Tracheal epithelial cell (primary cell): ENCODE measurements at places on chromosomes 2 and 18. TPM values are rescaled to one million over a fixed set of nuclear protein-coding genes. Genes with fewer than 3 reads are reported as not detected.

CYBRD1 gene
- 27.7 TPM in 2 replicates for total RNA-seq

INHA gene
- 0.48 TPM in 1 of 2 replicates, not detected in the other for total RNA-seq

EPHA4 gene
- total RNA-seq, result 3.6 and 5.8 TPM in 2 replicates

HOXD13 gene
- total RNA-seq, result not detected in 2 replicates

TMEM200C gene
- total RNA-seq, result under 0.01 TPM in 1 of 2 replicates, not detected in the other

PIK3C3 gene
- total RNA-seq, result 28.3 and 54.0 TPM in 2 replicates

DAPL1 gene
- total RNA-seq, result 0.24 TPM in 1 of 2 replicates, not detected in the other

CNGA3 gene
- total RNA-seq, result not detected in 2 replicates

CFAP65 gene
- total RNA-seq, result under 0.01 TPM in 1 of 2 replicates, not detected in the other

C1GALT1C1L gene
- total RNA-seq, result not detected in 2 replicates

CRYGD gene
- not detected in 2 replicates for total RNA-seq

LYG1 gene
- total RNA-seq, result not detected in 2 replicates

ALPP gene
- total RNA-seq, result not detected in 2 replicates

CFAP210 gene
- not detected in 2 replicates for total RNA-seq

COL4A4 gene
- under 0.01 and 1.9 TPM in 2 replicates for total RNA-seq

APOB gene
- under 0.01 TPM in 1 of 2 replicates, not detected in the other for total RNA-seq

NBEAL1 gene
- 43.4 and 57.1 TPM in 2 replicates for total RNA-seq

TPGS2 gene
- total RNA-seq, result 98.5 and 107 TPM in 2 replicates

ASAP2 gene
- 36.9 and 47.5 TPM in 2 replicates for total RNA-seq

CTAGE1 gene
- not detected in 2 replicates for total RNA-seq

WDR75 gene
- 40.5 and 54.6 TPM in 2 replicates for total RNA-seq

SEPTIN10 gene
- 71.4 and 74.2 TPM in 2 replicates for total RNA-seq

ABCB11 gene
- total RNA-seq, result under 0.01 TPM in 1 of 2 replicates, not detected in the other

NDC80 gene
- total RNA-seq, result 1.9 and 2.4 TPM in 2 replicates

SCN9A gene
- 2.4 and 3.6 TPM in 2 replicates for total RNA-seq

ZDBF2 gene
- total RNA-seq, result 8.0 and 8.3 TPM in 2 replicates

GPR35 gene
- total RNA-seq, result 0.24 and 0.85 TPM in 2 replicates

LRP1B gene
- under 0.01 TPM in 1 of 2 replicates, not detected in the other for total RNA-seq

MC5R gene
- not detected in 2 replicates for total RNA-seq

TRIB2 gene
- total RNA-seq, result 10.6 and 11.5 TPM in 2 replicates

PRKAG3 gene
- not detected in 2 replicates for total RNA-seq

LHCGR gene
- total RNA-seq, result not detected in 2 replicates
